ENCODE measurements at places on chromosomes 1 and 21. TPM values are rescaled to one million over a fixed set of nuclear protein-coding genes. Genes with fewer than 3 reads are reported as not detected.

DNA sequence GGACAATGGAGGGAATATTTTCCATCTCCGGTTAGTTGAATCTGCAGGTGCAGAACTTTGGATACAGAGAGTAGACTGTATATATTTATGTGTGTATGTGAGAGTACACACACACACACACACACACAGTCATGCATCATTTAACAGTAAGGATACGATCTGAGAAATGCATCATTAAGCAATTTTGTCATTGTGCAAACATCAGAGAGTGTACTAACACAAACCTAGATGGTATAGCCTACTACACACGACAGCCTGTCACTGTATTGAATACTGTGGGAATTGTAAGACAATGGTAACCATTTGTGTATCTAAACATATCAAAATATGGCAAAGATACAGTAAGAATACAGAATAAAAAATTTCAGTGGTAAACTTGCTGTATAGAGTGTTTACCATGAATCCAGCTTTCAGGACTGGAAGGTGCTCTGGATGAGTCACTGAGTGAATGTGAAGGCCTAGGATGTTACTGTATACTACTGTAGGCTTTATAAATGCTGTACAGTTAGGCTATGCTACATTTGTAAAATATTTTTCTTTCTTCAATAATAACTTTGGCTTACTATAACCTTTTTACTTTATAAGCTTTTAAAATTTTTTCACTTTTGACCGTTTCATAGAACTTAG is 138.5 kb downstream of the ZZZ3 start:
- no peak for DNase-seq

GRCh38 chr1:63643517-63643916 is 50.3 kb downstream of the PGM1 start:
- DNase-seq, result no peak

DNA sequence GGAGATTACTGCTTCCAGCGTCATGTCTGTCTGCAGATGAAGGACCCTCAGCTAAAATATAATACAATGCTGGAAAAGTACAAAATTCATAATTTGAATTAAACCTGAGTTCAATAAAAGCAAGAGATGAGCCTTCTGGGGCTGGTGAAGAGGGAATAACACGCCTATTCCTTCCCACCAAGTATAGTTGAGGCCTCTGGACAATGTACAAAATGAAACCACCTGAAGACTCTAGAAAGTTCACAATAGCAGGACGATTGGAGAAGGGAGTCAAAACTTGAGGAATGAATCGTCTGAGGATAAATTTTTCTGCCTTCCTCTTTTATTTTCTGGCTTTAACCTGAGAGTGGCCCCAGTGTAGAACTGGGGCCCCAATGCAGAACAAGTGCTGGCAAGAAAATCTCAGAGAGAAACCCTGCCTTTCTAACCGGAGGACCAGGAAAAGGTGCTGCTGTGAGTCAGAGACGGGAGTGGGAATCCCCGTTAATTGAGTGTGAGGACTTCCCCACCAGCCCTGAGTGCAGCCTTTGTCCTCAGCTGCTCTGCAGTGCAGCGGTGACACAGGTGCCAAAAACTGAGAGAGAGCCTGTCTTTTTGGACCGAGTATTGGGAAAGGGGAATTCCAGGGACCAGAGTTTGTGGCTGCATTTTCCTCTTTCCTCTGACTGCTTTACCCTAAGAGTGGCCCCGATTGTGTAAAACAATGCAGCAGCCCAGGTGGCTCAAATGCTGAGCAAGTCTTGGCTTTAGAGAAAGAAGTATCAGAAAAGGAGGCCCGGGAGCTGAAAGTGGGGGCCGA is 264.9 kb downstream of the DYRK1A start:
- peak; percentile 36 for DNase-seq

- no peak for DNase-seq
These were observed 1.5 kb downstream of the NAXE start for GRCh38 chr1:156592910-156593660.

DNA sequence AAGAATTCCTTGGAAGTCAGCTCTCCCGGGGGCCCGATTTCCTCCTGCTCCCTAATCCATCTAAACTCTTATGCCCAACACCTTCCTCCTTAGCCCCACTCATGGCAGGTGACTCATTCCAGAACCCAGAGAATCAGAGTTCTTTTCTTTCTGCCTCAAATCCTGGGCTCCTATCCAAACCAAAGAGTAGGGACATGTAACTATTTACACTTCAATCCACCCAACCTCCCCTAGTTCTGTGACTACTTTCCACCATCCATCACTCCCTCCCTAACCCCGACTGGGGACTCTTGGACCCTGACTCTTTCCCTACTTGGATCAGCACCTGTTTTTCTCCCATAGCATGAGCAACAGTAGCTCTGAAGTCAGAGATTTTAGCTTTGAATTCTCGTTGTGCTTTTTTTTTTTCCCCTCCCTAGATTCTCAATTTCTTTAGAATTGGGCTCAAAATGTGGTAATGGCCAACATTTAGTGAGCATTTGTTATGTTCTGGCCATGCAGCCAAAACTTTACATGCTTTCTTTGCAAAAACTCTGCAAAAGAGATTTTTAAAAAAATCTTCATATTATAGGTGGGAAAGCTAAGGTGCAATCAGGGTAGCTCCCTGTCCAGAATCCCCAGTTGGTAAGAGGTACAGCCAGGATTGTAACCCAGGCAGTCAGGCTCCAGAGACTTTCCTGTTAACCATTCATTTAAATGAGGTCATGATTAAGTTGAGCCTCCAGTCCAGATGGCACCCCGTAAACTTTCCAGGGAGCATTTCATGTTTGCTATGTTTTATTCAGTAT is 7.5 kb upstream of the CYP4A11 start:
- no peak for DNase-seq

GRCh38 chr1:228275179-228275429 is 67.3 kb downstream of the OBSCN start:
- DNase-seq, result no peak

GRCh38 chr1:59020151-59020997 is 236.5 kb upstream of the JUN start:
- DNase-seq, result no peak

GRCh38 chr1:113812661-113813135 is 422 bp upstream of the RSBN1 start:
- DNase-seq, result no peak

DNA sequence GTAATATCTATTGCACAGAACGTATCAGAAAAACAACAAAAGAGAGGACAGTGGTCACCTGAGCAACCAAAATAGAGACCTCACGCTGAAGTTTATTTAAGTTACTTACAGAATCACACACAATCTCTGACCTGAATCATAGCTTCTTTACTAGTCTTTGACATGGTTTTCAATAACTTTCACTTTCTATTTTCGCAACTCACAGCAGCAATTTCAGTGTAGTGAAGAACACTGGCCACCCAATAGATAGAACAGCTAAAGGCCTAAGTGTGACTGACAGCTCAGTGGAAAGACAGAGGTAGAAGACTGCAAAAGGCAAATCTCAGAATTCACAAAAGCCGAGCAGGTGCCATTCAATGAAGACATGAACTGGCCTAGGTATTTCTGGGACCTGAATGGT is 435.6 kb upstream of the CHRM3 start:
- no peak for DNase-seq

Gene TAL1
- total RNA-seq, result 0.63 TPM

Gene TMEM240
- total RNA-seq, result 8.8 TPM

Measured in WTC11 (cell line).